Peyer's patch (tissue), 4 donors: ENCODE measurements at places on chromosomes 2 and 18. TPM values are rescaled to one million over a fixed set of nuclear protein-coding genes. Genes with fewer than 3 reads are reported as not detected.

OR6B2 gene
- total RNA-seq = not detected

DNA sequence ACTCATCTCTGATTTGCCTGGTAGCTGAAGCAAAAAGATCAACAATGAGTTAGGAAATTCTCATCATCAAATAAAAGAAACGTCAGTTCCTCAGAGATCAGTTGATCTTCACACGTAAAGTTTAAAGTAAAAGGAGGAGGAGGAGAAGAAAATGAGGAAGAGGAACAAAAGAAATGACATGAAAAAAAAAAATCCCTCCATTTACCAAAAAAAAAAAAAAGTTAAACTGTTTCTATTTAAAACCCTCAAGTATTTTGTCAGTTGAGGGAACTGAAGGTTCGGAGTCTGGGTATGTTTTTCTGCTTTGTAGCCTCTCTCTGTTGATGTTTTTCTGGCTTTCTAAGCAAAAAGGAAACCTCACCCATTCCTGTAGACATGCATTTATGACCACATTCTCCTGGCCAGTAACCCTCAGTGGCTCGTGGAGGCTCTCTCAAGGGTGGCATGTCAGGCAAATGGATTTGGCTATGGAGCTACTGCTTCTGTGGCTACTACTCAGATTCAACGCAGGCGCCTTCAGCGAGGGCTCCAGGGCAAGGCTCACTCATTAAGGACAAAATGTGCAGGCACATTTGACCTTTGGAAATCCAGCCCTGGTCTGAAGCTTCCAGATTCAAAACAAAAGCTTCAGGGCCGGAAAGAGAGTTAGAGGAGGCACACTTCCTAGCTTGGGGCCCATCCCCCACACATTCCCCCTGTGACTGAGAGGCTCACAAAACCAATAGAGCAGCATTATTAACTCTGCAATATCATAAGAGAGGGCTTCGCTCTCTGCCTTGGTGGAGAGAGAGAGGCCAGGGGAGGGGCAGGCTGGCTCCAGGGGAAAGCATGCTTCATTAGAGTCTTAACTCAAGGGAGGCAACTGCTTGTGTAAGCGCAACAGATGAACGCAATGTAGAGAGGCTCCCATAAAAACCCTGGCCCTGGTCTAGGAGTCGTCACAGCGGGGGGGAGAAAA, 22.3 kb downstream of the KLF7 start:
- peak; percentile 53 for DNase-seq
- H3K36me3 ChIP-seq = no peaks in the 10 kb centered on the region
- peak overlapping the region; percentile 78 for H3K27ac ChIP-seq
- H3K4me1 ChIP-seq = peaks cover 7% of the 10 kb centered on the region
- no peaks in the 10 kb centered on the region for H3K27me3 ChIP-seq
- peak overlapping the region; percentile 33 for H3K4me3 ChIP-seq

DNA sequence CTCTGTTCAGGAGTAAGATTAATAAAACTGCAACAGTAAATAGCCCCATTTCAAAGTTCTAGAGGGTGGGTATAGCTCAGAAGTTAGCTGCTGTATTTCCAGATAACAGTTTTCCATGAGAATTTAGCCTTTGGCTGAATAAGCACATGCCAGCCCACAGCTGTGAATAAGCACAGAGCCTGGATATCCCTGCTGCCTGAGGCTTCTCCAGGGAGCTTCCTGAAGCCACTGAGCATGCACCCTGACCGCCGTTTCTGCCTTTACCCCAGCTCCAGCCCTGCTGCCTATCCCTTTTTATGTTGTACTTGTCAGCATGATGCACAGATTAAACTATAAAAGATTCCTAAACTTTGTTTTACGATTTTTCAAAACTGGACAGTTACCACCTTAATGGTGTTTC, 85.3 kb downstream of the FEZ2 start:
- DNase-seq = no peak
- H3K4me3 ChIP-seq = no peak overlapping the region
- H3K27ac ChIP-seq = no peak overlapping the region
- no peaks in the 10 kb centered on the region for H3K27me3 ChIP-seq
- H3K36me3 ChIP-seq = peaks cover 56% of the 10 kb centered on the region
- no peaks in the 10 kb centered on the region for H3K4me1 ChIP-seq

- H3K4me1 ChIP-seq = no peaks in the 10 kb centered on the region
- H3K4me3 ChIP-seq = no peak overlapping the region
- no peaks in the 10 kb centered on the region for H3K27me3 ChIP-seq
- H3K36me3 ChIP-seq = no peaks in the 10 kb centered on the region
- no peak for DNase-seq
- H3K27ac ChIP-seq = no peak overlapping the region
Measured at GRCh38 chr2:102999958-103000357, 238.1 kb downstream of the TMEM182 start.

GRCh38 chr2:80489717-80490116, 185.2 kb upstream of the LRRTM1 start:
- no peaks in the 10 kb centered on the region for H3K36me3 ChIP-seq
- H3K27me3 ChIP-seq = no peaks in the 10 kb centered on the region
- H3K27ac ChIP-seq = no peak overlapping the region
- no peaks in the 10 kb centered on the region for H3K4me1 ChIP-seq
- H3K4me3 ChIP-seq = no peak overlapping the region
- no peak for DNase-seq

DNA sequence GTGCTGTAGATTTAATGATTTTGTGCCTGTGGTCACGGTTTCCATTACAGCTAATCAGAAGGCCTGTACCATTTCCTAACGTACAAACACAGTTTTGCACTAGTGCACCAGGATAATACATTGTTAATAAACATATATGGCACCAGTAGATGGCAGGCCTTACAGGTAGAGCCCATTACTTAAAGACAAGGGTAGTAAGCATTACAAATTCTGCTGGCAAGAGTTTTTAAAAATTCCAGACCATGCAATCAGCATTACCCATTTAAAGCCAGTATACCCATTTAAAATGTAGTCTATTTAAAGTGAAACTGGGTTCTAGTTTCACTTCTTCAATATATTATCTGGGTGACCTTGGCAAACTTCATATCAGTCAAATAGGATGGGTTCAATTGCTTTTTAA, 224.2 kb downstream of the NUP35 start:
- no peak overlapping the region for H3K27ac ChIP-seq
- H3K27me3 ChIP-seq = no peaks in the 10 kb centered on the region
- H3K4me3 ChIP-seq = no peak overlapping the region
- H3K4me1 ChIP-seq = no peaks in the 10 kb centered on the region
- no peak for DNase-seq

GRCh38 chr2:69584127-69584889, 59.2 kb downstream of the AAK1 start:
- H3K36me3 ChIP-seq = no peaks in the 10 kb centered on the region
- H3K27ac ChIP-seq = no peak overlapping the region
- DNase-seq = no peak
- no peak overlapping the region for H3K4me3 ChIP-seq

- H3K36me3 ChIP-seq = no peaks in the 10 kb centered on the region
- H3K27ac ChIP-seq = no peak overlapping the region
- H3K4me3 ChIP-seq = no peak overlapping the region
- no peaks in the 10 kb centered on the region for H3K27me3 ChIP-seq
- no peaks in the 10 kb centered on the region for H3K4me1 ChIP-seq
Measured at GRCh38 chr18:25298853-25299274, 53.1 kb downstream of the ZNF521 start.

ALKAL2 gene
- total RNA-seq = 1.6 TPM
